Activated CD4-positive, alpha-beta memory T cell treated with anti-CD3 and anti-CD28 coated beads, Interleukin-2, amount 10 ng/mL, durations not matched to agents 7 days and 5 days (primary cell): ENCODE measurements at places on chromosomes 3 and 15. TPM values are rescaled to one million over a fixed set of nuclear protein-coding genes. Genes with fewer than 3 reads are reported as not detected.

Gene HDAC11
- total RNA-seq: 3.6 TPM

Gene EOMES
- 4.6 TPM for total RNA-seq

GRCh38 chr3:142609136-142609535, 12.9 kb downstream of the PLS1 start:
- H3K4me3 ChIP-seq: no peak overlapping the region
- DNase-seq: no peak
- no peaks in the 10 kb centered on the region for H3K27me3 ChIP-seq
- H3K4me1 ChIP-seq: no peaks in the 10 kb centered on the region
- no peak overlapping the region for H3K27ac ChIP-seq

Gene FBXW12
- not detected for total RNA-seq

DNA sequence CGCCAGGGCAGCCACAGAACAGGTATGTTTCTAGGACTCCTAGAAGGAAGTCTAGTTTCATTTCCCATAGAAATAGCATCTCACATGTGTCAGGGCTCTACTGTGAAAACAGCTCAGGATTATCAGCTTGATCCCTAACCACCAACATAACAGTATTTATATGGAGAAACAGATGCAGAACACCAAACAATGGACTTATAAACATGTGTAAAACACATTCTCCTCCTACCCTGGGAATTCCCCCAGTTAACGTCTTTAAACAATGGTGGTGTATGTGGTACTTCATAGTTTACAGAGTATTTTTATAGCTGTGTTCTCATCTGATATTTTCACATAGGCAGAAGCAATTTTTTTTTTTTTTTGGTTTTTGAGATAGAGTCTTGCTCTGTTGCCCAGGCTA, 9.7 kb downstream of the TNFSF10 start:
- no peak for DNase-seq
- peaks cover 98% of the 10 kb centered on the region for H3K36me3 ChIP-seq
- peaks cover 88% of the 10 kb centered on the region for H3K4me1 ChIP-seq
- peak overlapping the region; percentile 87 for H3K27ac ChIP-seq
- H3K27me3 ChIP-seq: no peaks in the 10 kb centered on the region

Gene RPL22L1
- total RNA-seq: 99.2 TPM

Gene KBTBD12
- not detected for total RNA-seq

DNA sequence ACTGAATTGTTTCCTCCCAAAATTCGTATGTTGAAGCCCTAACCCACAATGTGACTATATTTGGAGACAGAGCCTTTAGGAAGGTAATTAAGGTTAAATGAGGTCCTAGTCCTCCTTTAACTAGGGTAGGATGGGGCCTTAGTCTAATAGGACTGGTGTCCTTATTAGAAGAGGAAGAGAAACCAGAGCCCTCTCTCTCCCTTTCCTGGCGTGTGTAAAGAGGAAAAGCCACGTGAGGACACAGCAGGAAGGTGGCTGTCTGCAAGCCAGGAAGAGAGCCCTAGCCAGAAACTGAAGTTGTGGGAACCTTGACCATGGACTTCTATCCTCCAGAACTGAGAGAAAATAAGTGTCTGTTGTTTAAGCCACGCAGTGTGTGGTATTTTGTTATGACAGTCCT, 94.3 kb downstream of the OXNAD1 start:
- peaks cover 5% of the 10 kb centered on the region for H3K4me1 ChIP-seq
- H3K27me3 ChIP-seq: no peaks in the 10 kb centered on the region
- H3K27ac ChIP-seq: no peak overlapping the region
- H3K4me3 ChIP-seq: no peak overlapping the region
